Hematopoietic multipotent progenitor cell treated with erythropoietin and hydrocortisone succinate and interleukin-3 and kit ligand, for 17 days (in vitro differentiated cells): ENCODE measurements at places on chromosomes 2 and 18.

GRCh38 chr18:11008505-11008904, 140.9 kb downstream of the PIEZO2 start:
- DNase-seq: no peak

DNA sequence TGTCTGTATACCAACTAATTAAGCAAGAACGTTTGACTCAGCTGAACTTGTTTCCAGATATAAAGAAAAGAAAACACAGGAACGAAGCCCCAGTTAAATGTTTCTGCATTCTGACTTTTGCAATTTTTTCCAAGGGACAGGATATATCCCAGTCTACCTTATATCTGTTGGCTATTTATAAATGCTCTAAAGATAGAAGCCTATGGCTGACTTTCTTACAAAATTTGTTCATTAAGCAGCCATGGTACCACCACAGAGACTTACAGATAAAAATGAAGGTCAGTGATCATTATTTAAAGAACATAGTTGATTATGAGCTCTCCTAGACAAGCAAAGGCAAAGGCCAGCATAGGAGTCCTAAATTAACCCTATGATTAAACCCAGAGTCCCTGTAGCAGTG, 462.7 kb upstream of the SPHKAP start:
- no peak for DNase-seq

DNA sequence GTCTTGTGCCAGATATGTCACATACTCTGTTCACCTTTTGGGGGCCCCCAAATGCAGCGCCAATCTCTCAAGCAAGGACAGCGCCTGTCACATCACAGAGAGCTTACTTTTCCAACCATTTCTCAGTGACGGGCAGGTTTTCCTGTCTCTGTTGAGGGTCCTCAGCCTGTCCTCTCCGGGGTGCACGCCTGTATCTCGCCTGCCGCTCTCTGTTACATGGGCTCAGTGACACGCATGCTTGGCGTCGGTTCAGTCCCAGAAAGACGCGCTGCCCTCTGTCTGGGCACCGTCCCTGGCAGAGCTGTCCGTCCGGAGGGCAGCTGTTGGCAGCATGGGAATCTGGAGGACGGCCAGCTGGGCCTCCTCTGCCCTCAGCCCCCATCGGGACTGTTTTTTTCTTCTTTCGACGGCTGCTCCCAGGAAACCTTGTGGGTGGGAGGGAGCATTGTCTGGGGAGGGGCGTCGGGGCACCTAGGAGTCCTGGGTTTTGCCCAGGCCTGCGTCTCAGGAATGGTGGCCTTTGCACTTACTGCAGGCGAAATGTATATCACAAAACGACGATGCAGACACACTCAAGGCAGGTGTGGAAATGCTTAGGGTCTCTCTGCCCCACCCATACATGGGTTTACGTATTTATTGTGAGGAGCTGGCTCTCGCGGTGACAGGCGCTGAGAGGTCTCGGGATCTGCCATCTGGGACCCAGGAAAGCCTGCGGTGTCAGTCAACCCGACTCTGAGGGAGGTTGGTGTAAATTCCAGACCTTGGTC, 30.9 kb downstream of the RTP5 start:
- no peak for DNase-seq

- no peak for DNase-seq
Observed at GRCh38 chr18:49061991-49062831, 111.4 kb upstream of the SMAD7 start.

DNA sequence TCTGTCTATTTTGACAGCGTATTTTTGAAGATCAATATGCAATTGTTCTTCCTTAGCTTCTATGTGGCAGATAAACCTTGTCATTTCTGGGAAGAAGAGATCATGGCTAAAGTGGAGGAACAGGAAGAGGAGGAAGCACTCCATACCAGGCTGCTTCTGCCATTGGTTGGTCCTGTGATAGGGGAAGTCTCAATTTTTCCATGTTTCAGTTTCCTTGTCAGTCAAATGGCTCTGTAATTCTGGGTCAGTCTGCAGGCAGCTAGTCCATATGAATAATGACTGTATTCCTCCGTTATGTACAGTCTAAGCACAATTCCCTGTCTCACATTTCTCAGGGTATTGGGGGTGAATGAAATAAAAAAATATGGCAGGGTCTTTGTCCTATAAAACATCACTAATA, 277.6 kb upstream of the CXCR4 start:
- no peak for DNase-seq

DNA sequence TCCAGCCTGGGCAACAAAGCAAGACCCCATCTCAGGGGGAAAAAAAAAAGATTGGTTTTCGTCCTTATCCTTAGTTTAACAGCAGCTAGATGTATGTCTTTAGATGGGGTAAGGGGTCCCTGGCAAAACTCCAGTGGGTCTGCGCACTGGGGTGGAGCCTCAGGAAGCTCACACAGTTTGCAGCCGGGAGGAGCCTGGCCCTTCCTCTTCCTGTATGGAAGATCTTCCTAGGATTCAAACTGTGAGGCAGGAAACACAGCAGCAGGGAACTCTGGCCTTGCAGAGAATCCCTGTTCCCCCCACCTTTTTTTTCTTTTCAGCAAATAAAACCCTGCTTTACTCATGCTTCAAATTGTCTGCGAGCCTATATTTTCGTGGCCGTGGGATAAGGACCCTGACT, 12.5 kb upstream of the GRP start:
- DNase-seq: no peak

GRCh38 chr2:150256736-150257135, 230.7 kb downstream of the RND3 start:
- DNase-seq: no peak

GRCh38 chr2:31446848-31447247, 32.3 kb upstream of the XDH start:
- no peak for DNase-seq

GRCh38 chr2:198901894-198902293, 555.8 kb downstream of the SATB2 start:
- DNase-seq: no peak

DNA sequence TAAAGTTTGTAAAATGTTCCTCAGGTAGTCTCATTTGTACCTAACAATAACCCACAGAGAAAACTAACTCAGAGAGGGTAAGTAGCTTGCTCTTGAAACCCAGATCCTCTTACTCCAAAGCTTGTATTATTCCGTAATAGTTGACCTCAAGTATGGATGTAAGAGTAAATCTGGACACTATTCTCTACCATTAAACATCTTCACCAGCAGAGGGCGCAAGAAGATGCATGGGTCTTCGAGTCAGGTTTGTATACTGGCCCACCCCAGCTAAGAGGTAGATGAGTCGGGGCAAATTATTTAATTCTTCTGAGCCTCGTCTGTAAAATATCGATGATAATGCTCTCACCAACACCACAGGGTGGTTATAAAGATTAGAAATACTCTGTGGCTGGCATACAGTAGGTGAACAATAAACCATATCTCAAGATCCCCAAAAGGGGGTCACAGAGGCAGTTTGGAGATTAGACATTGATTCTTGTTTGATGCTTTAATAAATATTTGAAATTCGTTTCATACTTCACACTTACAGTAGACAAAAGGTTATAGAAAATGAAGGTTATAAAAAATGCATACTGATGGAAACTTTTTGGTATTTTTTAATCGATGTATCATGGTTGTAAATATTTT, 3.5 kb upstream of the CABLES1 start:
- DNase-seq: peak; percentile 88

DNA sequence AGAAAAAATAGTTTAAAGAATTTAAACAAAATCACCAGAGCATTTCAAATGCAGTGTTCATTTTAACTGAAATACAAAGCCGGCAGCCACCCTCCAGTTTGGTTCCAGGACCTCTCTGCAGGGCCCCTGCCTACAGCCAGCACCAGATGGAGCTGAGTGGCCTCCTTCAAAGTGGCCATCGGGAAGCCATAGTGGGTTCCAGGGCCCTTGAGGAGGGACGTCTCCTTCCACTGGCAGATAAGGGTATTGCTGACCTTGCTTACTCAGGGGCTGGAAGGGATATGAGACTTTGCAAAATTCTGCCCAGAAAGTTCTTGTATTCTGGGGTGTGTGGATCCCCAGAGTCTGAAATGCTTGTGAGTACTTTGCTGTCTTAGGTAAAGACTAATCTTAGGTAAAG, 205.2 kb upstream of the APCDD1 start:
- no peak for DNase-seq

DNA sequence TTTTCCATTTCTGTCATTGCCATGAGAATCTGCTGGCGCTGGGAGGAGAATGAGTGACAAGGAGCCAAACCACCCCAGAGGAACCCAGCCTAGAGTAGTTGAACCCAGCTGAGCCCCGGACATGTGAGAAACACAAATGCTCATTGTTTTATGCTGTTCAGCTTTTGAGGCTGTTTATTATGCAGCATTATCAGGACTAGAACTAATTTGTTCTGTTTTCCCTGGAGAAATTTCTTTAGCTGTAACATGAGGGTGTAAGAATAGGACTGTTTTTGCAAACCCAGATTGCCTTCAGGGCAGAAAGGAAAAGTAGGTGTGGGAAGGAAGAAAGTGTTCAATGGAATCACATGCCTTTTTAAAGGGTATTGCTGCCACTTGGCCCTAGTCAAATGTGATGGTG, 28.5 kb upstream of the DOCK10 start:
- DNase-seq: no peak

DNA sequence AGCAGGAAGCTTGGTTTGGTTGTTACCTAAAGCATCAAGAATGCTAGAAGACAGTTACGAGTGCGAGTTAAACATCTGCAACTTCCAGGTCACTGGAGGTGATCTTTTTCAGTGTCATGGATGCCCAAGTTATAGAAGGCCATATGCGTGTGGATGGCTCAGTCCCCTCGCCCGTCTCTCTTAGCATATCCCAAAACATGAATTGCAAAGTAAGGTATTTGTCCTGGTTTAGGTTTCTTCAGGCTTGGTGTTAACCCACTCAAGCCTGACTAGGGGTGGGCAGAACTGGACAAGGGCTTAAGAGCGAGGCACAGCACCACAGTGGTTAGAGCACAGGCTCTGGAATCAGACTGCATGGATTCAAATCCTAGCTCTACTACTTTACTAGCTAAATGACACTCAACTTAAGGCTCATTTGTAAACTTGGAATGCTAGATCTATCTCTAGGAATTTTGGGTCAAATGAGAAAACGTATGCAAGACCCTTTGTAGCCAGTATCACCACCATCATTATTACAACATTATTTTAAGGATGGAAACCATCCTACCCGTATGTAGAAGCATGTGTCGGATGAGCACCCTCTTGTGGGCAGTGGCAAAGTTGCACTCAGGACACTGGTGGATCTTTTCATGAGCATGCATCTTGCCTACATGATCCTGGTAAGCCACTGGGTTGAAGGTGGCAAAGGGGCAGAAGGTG, 11.2 kb downstream of the ZNF142 start:
- peak; percentile 56 for DNase-seq

GRCh38 chr2:100632037-100632436, 69.2 kb downstream of the PDCL3 start:
- no peak for DNase-seq

DNA sequence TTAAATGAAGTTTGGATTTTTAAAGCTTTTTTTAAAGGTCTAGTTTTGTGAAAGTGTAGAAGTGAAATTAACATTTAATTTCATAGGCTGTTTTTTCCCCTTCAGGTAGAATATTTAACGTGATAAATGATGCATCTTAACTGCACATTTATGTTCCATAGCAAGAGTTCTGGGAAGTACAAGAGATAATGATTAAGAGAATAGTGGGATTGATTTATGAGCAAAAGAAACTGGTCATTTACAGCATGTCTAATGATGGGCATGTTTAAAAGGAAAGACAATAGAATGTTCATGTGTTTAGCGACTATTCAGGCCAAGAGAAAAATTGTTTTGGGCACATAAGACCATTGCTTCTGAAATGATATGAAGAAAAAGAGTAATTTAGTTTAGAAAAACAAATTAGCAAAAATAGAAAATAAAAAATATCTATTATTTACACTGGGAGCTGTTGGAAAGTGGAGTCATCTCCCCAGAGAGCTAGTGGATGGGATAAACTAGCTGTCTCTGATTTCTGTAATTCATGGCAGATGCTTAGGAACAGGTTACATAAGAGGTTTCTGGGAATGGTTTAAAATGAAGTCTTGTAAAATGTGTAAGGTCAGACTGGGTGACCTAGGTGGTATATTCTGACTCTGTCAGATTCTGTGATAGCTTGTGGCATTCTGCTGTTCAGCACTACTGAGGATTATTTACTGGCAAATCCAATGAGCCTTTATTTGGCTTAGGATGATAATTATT, 60.7 kb downstream of the WDR7 start:
- DNase-seq: no peak
